Fibroblast of skin of scalp (primary cell): ENCODE measurements at places on chromosomes 1 and 21.
A peak's percentile ranks its signal among the peaks of the same experiment; 100 is the strongest.

DNA sequence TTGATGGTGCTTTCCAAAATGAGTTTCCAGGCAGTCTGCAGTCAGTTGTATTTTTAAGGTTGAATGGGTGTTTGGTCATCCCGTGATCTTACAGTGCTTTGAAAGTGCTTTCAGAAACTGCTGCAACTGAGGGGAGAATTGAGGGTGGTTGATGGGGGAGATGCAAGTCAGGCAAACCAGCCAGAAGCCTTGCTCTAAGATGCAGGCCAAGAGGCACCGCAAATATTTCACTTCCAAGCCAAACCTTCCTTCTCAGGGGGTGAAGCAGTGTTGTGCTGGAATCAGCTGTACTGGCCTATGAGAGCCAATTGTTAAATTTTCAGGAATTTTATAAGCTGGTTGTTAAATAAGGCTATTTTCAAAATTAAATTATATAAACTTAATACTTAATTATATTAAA, 151.6 kb downstream of the KCNJ6 start:
- no peak for DNase-seq

- DNase-seq = no peak
These were observed 29.5 kb downstream of the KCNA3 start for GRCh38 chr1:110645211-110645610.

DNA sequence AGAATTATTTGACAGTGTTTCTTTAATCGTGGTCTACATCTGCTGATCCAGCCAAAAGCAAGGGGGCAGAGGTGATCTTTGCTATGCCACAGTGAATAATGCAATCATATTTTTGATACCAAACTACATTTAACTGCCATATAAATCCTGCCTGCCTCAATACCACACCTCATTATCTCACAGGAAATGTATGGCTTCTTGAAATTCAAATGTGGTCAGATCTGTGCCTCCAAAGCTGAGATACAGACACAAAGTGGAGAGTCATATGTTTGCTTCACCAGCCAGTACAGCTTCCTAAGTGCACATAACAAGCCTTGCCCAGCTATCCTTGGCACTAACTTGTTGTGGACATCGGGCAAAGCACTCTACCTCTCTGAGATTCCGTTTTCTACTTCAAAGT, 250.0 kb upstream of the NFIA start:
- no peak for DNase-seq

- DNase-seq = peak; percentile 24
These were observed 10.7 kb downstream of the PIGR start for GRCh38 chr1:206935491-206936067.
